ENCODE measurements at places on chromosomes 12 and 14.

DNA sequence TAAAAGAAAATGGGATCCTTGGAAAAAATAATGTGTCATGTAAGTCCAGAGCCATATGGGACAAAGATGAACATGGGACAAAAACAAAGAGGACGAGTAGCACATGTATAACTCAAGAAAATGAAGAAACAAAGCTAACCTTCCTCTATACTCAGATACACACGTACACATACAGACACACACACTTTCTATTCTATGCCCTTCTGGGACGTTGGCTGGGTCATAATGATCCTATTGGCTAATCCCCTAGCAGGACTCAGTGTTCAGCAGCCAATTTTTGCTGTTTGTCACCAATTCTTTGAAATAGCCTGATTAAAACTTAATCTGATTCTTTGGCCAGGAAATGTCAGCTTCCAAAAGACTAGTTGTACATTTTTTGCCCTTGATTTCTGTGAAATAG, 189.4 kb upstream of the FOXG1 start:
- no peak for DNase-seq

GRCh38 chr12:113826805-113827538, 139.2 kb downstream of the RBM19 start:
- DNase-seq: no peak

- no peak for DNase-seq
Measured at GRCh38 chr12:128077211-128077916, 189.6 kb upstream of the TMEM132C start.

DNA sequence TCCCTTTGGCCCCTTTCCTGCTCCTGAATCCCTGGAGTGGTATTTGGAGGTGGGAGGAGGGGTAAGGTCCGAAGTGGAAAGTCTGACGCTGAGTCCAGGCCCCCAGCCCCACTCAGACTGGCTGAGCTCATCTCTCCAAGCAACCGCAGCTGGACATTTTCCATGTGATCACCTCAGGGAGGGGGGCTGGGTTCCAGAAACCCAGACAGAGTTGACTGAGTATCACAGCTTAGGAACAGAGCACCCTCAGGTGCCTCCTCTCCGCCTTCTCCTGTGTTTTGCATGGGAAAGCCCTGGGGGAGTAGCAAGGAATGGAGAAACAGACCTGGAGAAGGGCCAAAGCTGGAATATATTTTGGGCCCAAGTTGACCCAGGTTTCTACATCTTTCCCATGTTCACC, 8.0 kb upstream of the ITGA5 start:
- no peak for DNase-seq

Data from stimulated activated CD8-positive, alpha-beta memory T cell treated with anti-CD3 and anti-CD28 coated beads, Interleukin-15, amount 100 ng/mL, for 1 hour (primary cell).